ENCODE measurements at places on chromosomes 16 and 17.
A peak's percentile ranks its signal among the peaks of the same experiment; 100 is the strongest.

DNA sequence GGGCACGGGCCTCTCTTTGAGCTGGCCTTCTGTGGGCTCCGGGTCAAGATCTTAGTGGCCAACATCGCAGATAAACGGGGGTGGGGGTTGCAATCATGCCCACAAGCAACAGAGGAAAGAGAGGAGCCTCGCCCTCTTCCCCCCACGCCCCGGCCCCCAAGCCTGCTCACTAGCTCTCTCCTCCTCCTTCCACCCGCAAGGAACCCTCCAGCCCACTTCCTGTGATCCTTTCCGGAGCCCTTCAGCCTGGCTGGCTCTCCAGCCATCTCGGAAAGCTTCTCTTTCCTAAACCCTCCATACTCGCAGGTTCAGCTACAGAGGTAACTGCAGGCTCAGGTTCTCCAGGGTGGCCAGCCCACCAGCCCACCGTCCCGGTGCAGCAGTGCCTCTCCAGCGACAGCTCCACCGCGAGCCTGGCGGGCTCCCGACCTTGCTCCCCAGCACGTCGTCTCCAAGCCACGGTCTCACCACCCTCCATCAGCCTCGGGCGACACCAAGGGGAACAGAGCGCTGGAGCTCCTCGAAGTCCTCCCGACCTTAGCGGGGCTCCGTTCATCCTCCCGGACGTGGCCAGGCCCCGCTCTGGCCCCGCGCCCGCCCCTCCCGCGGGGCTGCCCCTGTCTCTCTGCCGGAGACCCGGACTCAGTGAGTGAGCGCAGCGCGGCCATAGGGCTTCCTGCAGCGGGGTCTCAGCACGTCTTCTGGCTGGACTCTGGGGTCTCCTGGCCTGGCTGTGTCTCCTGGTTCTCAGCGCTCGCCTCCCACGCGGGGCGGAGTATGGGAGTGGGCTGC lies 12.9 kb upstream of the ODF4 start:
- DNase-seq: peak; percentile 60

DNA sequence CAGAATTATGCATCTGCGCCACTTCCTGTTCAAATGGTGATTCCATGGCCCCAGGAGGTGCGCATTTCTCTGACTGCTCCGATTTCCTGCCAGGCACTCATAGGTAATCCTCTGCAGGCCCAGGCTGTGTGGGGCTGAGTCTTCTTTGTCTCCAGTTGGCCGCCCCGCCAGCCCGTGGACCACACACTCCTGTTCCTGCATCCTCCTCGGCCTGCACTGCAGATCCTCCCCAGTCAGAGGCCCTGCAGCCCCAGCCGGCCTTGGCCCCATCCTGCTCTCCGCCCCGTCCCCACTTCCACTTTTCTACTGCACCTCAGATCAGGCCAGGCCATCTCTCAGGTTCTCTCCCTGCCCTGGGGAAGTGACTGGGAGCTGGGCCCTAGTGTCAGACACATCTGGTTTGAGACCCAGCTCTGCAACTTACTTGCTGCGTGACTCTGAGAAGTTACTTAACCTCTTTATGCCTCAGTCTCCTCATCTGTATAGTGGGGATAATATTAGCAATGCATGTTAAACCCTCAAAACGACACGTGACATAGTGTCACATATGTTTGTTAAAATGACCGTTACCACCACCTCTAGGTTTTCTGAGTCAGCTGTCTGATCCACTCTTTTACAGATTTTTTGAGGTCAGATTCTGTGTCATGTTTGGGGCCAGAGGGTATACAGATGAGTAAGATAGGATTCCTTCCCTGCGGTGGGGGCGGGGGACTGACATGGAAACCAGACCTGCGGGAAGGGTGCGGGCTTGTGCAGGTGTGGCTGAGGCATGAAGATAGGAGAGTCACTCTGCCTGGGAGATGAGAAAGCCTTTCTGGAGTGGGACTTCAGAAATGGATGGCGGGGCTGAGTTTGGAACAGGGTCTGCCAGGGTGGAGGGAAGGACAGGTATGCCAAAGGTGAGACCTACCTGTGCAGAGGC lies 12.8 kb downstream of the RAB11FIP4 start:
- no peak for DNase-seq

GRCh38 chr16:88078111-88078775 lies 127.0 kb downstream of the BANP start:
- DNase-seq: no peak

DNA sequence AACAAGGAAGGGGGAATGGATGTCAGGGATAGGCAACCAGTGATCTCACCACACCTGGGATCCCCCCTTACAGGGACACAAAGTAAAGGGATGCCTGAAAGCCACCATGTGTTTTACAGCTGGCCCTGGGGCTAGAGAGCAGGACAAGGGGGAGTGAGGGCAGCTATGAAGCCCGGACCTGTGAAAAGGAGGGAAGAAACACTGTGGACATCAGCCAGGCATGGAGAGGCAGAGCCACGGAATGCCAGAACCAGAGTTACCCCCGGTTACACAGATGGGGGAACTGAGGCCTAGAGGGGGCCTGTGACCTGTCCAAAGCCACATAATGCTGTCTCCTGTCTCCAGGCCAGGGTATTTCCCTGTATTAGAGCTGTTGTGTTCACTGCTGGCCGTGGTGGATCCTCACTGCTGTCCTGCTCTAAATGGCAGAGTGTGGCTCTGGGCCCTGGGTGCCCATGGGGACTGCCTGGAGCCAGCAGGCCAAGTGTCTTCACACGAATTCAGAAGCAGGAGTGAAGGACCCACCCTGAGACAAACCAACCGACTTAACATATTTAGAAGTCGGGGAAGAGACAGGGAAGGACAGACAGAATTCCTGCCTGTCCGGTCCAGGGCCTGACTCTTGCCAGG lies 29.7 kb upstream of the ITGA3 start:
- DNase-seq: no peak

- DNase-seq: no peak
These were observed 94.7 kb downstream of the SEC14L1 start for GRCh38 chr17:77235370-77235941.

GRCh38 chr16:78154729-78155461 lies 55.4 kb downstream of the WWOX start:
- no peak for DNase-seq

DNA sequence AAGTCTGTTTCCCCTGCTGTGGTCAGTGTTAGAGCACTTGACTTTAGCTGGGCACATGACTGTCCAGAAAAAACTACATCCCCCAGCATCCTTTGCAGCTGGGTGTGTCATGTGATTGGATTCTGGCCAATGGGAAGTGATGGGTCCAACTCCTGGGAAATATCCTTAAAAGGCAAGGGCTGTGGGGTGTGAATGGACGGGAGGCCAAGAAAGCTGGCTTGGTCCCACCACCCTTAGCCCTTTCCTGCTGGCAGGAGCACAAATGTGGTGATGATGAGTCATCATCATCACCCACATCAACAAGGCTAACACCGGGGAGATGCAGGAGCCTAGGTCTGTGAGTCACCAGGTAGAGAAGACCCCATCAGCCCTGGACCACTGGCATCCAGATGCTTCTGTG lies 341.7 kb downstream of the C16orf95 start:
- DNase-seq: no peak

- DNase-seq: no peak
These were observed 1147.5 kb upstream of the CDH8 start for GRCh38 chr16:63183743-63184142.

GRCh38 chr17:40470932-40471828 lies 27.9 kb downstream of the IGFBP4 start:
- peak; percentile 11 for DNase-seq

GRCh38 chr17:73820686-73821448 lies 176.6 kb upstream of the SDK2 start:
- DNase-seq: peak; percentile 7

- DNase-seq: no peak
These were observed 31.0 kb downstream of the MAPT start for GRCh38 chr17:45925311-45925710.

GRCh38 chr17:81365148-81365600 lies 30.1 kb upstream of the BAHCC1 start:
- DNase-seq: no peak

DNA sequence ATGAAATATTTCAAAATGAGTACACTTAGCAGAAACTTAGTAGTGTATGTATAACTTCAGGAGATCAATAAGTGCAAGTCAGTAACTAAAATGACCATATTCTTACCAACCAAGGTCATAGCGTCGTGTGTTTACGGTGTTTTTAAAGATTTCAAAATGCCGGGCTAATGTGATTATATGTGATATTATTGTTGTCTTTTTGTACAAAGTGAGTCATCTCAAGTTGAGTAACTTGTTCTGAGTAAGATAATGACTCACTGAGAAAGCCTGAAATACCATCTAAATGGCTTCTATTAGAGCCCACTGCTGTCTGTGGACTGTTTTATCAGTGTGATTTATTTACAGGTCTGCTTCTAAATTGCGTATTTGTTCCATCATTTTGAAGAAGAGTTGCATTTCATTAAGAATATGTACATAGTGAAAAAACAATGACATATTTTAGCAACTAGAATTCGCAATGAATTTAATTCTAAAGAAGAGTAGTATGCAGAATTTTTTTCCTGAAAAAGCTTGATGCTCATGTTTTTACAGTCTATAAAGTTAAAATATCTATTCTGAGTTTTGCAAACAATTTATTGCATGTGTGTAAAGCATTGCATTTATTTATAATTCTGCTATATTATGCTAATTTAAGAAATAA lies 12.7 kb downstream of the KRT12 start:
- DNase-seq: no peak

DNA sequence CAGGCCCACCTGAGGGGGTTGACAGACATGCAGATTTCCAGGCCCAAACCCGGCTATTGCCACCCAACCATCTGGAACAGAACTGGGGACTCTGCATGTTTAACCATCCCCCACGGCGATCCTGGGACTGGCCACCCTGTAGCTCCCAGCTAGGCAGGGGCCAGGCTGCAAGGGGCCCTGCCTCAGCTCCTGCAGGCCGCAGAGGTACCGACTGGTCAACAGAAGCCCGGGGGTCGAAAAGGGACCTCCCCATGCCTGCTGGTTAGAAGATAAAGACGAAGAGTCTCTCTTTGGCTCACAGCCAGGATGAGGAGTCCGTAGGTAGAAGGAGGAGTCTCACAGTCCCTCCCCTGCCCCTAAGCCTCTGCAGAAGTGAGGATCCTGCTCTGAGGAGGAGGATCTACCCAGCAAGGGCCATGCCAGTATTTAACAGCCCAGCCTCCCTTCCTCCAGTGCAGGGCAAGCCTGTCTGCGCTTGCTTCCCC lies 223.4 kb upstream of the TNRC6C start:
- DNase-seq: peak; percentile 87

GRCh38 chr16:87098976-87099720 lies 218.0 kb downstream of the C16orf95 start:
- no peak for DNase-seq

Measured in erythroblast (primary cell).